ENCODE measurements at places on chromosomes 11 and 22.
A peak's percentile ranks its signal among the peaks of the same experiment; 100 is the strongest.

DNA sequence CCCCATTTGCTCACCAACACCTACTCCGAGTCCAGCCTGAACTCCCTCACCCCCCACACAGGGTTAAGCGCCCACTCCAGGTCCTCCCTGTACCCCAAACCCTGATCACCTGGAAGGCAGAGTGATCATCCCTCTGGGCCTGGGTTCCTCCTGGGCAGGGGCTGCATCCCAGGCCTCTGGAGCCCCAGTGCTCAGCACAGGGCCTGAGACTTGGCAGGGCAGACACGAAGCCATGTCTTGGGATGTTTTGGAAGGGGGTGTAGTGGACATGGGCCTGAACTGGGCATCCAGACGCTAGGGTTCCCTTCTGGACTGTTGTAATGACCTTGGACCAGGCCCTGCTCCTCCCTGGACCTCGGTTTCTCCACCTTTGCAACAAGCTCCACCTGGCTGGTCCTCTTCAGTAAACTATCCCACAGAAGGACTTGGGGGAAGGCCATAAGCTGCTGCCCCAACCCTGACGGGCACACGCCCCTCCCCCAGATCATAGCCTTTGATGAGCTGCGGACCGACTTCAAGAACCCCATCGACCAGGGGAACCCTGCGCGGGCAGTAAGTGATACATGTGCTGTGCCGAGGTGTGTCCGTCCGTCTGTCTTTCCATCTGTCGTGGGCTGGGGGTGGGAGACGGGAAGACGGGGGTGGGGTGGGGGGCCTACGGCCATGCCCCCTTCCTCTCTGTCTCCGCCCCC is 3.9 kb downstream of the CNIH2 start:
- DNase-seq, result no peak

DNA sequence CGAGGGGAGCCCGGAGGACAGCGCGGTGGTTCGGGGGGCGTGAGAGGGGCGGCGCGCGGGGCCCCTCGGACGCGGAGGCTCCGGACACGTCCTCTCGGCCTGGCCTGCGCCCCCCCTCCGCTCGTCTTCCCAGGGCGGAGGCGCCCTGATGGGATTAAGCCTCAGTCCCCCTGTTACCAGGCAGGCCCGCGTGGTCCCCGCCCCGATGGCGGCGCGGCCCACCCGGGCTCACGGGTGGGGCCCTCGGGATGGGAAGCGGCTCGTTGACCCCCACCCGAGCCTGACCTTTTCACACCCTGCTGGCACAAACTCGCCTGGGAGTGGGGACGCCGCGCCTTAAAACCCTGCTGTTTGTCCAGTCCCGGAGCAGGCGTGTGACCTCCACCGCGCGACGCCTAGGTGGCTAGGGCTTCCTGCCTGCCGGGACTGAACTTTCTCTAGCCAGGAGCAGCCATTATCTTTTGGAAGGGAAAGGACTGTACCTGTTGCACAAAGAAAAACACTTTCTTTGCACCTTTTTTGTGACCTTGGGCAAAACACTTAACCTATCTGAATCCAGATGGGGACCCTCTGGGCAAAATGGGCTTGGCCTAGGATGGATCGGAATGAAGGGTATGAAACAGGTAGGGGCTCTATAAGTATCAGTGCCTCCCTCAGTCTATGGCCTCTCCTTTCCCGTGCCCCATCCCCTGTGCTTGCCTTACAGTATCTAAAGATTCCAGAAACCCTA is 1.0 kb downstream of the KIAA1671 start:
- DNase-seq, result no peak

GRCh38 chr11:67484847-67485311 is 2.1 kb downstream of the AIP start:
- DNase-seq, result no peak

GRCh38 chr11:44613153-44613552 is 47.7 kb downstream of the CD82 start:
- no peak for DNase-seq

DNA sequence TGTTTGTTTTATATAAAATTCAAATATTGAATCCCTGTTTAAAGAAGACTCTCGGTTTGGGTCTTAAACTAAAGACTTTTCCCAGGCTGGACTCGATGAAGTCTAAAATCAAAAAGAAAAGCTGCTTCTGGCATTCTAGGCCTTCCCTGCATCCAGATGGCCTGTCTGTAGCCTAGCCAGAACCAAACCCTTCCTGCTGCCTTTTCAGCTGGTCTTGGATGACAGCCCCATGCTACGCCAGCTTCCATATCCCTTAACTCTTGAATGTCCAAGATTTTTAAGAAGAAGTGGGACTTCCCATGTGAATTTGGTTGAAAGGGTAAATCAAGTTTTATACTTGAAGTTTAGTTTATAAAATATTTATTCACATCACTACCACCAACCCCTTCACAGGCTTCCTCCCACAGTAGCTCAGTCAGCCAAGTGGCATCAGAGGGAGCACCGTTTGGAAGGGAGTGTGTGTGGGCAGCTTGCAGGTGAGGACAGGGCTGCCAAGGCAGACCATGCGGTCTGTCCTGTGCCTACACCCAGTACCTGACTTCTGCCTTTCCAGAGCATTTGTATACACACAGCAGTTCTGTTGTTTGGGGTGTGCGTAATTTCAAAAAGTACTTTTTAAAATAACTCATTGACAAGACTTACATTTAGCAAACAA is 18.2 kb upstream of the PSMA1 start:
- DNase-seq, result no peak

- DNase-seq, result no peak
Measured at GRCh38 chr11:30879322-30880005, 293.3 kb upstream of the MPPED2 start.

DNA sequence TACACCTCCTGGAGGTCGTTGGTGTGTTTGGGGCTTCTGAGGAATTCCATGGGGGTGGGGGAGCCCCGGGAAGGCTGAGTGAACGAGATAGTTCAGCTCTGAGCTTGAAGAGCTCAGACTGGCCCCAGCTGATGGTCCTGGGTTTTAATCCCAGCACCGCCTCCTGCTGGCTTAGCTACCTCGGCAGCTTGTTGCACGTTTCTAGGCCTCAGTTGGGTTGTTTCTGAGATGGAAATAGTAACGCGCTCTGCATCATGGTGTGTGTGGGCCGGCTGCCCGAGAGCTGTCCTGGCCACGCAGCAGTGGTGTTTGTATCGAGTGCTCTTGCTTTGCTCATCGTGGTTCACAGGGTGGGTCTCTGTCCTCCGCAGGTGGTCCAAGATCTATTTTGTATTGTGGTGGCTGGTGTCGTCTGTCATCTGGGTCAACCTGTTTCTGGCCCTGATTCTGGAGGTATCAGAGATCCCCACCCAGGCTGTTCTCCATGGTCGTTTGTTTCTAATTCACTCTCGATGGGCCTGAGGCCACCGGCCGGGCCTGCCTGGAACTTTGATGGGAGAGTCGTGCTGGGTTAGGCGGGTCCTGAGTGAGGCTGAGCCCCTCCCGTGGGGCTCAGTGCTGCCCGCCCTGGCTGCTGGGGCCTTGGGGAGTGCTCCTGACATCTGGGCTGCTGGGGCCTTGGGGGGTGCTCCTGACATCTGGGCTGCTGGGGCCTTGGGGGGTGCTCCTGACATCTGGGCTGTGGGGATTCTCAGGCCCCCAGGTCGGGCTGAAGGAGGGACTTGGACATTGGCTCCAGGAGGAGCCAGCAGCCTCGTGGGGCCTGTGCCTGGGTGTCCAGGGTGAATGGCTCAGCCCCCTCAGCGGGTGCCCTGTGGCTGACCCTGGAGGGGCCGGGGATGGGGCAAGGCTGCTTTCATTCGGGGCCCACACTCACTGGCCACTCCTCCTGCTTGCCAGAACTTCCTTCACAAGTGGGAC is 37.7 kb downstream of the TPCN2 start:
- DNase-seq, result no peak

DNA sequence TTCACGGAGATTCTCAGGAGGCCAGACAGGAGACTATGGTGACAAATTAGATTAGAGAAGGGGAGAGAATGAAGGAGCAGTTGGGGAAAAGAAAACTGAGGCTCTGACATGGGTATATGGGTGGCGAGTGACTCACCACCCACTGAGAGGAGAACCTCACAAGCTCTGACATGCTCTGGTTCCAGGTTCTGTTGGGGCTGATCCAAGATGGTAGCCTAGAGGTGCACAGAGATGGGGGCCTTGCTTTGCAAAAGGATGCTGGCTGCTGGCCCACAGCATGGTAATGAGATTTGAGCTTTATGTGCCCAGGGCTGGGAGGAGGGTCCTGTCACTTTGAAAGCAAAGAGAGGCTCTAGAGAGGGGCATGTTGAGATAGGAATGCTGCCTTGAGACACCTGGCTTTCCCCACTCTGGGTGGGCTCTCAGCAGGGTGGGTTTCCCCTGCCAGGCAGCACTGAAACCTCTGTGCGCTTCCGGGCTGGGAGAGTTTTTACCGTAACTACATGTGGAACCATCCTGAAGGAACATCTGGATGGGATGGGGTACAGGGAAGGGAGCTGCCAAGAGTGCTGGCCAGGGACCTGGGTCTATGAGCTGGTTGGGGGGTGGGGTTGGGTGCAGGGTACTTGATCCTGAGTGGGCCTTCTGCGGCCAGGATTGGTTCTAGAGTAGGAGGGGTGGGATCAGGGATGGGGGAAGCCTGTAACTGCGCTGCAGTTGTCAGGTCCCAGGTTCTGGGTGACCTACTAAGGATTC is 1.2 kb upstream of the GRK2 start:
- peak; percentile 66 for DNase-seq

- no peak for DNase-seq
Measured at GRCh38 chr11:34830648-34831047, 85.5 kb downstream of the APIP start.

DNA sequence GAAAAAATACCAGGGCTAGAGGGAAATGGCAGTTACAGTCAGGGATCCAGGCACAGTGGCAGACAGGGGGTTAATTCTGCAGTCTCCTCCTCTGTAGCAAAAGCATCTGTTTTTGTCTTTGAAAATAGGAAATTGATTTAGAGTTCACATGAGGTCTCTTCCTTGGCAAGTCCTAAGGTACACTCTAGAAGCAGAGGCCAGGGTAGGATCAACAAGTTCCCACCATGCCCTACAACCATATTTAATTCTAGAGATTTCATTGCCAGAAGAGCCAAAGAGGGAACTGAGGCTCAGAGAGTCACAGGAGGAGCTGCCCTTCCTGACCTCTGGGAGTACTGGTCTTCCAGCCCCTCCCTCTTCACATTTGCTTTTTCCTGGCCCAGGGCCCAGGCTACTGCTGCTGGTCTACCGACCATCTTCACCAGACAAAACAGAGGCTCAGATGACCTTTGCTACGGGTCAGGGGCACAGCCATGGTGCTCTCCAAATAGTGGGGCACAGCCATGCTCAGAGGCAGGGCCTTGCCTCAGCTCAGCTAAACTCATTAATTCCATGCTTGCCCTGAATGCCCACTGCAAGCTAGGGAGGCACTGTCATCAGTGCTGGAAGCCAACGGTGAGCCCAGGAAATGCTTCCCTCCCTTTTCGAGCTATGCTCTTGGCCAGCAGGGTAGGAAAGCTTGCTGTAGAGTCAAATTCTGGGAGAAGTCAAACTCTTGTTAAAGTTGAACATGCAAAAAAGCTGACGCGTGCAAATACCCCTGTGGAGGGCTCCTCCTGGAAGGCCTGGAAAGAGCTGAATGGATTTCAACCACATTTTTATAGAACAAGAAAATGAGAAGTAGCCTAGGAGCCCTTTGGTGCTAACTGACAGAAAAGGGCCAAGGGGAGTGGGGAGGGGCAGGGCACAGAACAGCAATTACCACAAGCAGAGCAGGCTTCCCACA is 11.7 kb upstream of the CHRM4 start:
- no peak for DNase-seq

DNA sequence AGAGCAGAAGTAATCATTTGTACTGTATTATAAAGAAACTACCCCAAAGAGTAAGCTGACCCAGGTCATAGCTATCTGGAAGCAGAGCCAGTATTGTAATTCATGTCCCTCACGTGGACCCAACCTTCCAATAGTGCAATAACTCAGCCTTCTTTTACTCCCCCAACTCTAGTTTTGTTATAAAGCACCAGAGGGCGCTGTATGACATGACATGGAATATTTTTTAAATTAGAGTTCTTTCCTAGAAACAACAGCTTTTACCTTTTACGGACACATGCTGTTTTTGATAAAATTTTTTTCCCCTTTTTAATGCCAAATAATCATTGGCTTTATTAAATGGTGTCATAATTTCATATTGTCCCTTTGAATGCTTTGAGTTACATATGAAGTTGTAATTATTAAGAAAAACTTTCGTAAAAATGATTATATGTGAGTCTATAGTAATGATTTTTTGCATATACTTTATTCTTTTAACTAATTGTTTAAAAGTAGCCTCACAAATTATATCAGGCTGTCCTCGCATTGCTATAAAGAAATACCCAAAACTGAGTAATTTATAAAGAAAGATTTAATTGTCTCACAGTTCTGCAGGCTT is 76.9 kb downstream of the DKK3 start:
- DNase-seq, result peak; percentile 57

DNA sequence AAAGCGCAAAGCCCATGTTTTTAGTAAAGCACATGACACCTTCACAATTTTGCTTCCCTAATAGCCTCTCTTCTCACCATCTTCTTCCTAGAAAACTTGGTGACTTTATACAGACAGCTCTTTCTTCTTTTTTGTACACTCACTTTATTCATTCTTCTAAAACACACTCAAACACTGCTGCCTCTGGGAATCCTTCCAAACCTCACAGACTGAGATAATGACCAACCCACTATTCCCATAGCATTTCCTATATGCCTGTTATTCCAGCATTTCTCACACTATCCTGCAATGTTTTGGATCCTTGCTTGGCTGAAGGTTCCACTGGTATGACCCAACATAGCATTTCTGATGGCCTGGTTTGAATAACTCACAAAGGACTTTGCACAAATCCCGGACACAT is 442.1 kb upstream of the CCDC90B start:
- DNase-seq, result no peak

DNA sequence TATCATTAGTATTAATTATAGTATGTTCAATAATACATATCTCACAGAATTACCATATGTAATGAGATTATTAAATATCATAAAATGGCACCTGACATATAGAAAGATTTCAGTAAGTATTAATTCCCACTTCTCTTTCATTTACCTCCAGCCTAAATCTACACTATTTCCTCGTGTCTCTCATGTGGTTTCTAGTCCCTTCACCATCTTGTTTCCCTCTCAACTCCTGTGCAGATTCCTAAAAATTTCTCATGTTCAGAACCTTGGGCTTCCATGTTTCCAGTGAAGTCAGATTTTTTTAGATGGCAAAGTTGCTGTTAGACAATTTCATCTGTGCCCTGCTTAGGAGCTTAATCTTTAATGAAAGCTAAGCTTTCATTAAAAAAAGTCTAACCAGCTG is 14.1 kb upstream of the HBE1 start:
- DNase-seq, result no peak

GRCh38 chr11:100888836-100889235 is 201.7 kb downstream of the ARHGAP42 start:
- DNase-seq, result no peak

DNA sequence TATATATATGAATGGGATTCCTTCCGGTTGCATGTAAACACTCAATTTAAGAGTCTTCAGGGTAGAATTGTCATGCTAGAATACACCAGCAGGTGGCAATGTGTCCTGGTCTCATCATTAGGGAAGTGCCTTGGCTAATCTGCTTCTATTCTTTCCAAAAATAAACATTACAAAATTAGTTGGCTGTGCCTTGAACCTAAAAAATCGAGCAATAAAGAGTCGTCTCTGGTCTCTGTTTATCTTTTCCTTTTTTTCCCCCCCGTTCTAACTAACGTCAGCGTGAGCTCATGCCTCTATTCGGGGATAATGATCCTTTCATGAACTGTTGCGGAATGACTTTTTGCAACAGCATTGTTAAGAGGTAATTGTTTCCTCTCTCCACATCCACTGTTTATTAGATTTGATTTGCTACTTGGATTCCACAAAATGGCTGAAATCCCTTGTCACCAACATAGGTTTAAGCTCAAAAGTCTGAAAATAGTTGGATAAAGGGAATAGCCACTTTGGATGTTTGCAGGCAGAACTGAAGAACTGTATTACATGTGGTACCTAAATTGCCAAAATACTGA is 1.2 kb upstream of the ARHGEF12 start:
- DNase-seq, result peak; percentile 59

- DNase-seq, result no peak
Measured at GRCh38 chr22:34608540-34609115, 457.3 kb upstream of the ISX start.
